ENCODE measurements at places on chromosomes 5 and 9.

GRCh38 chr9:2126331-2126803 lies 111.2 kb downstream of the SMARCA2 start:
- DNase-seq = no peak

GRCh38 chr9:3241290-3241689 lies 284.5 kb downstream of the RFX3 start:
- DNase-seq = peak; percentile 40

- DNase-seq = no peak
Measured at GRCh38 chr5:72733810-72734209, 82.7 kb upstream of the TNPO1 start.

- DNase-seq = peak; percentile 83
Measured at GRCh38 chr9:104960662-104961061, 32.7 kb upstream of the ABCA1 start.

- DNase-seq = peak; percentile 92
Measured at GRCh38 chr9:98775831-98776441, 20.4 kb downstream of the ANKS6 start.

DNA sequence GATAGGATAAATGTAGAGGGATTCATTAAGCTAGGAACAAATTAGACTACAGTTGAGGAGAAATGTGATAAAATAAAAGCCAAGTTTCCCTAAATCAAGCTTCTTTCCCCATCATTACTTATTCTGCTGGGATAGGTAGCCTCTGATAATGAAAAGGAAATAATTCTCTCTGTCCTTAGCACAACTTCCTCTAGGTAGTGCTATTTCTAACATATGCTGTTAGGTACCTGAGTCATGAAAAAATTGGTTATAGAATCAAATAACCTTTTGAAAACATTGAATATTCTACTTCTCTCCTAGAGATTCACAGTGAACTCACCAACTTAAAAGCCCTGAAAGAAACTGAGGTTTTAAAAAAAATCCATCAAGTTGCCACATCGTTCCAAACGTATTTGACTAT lies 1793.1 kb downstream of the EFNA5 start:
- DNase-seq = peak; percentile 45

DNA sequence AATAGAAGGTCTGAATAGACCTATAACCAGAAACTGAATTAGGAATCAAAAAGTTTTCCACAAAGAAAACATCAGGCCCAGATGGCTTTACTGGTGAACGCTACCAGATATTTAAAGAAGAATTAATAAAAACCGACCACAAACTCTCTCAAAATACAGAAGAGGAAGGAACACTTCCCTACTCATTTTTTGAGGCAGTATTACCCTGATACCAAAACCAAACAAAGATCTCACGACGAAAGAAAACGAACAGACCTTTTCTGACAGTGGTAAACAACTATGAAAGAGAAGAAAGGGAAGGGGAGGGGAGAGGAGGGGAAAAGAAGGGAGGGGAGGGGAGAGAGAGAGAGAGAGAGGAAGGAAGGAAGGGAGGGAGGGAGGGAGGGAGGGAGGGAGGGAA lies 13.5 kb downstream of the B4GALT1 start:
- no peak for DNase-seq

GRCh38 chr9:129988607-129989361 lies 54.2 kb downstream of the FNBP1 start:
- DNase-seq = no peak

- DNase-seq = no peak
Measured at GRCh38 chr9:108550106-108550505, 305.7 kb downstream of the ACTL7B start.

GRCh38 chr5:176660530-176660859 lies 13.2 kb downstream of the TSPAN17 start:
- no peak for DNase-seq

GRCh38 chr9:77085416-77085815 lies 66.0 kb downstream of the FOXB2 start:
- DNase-seq = no peak

- DNase-seq = peak; percentile 65
Measured at GRCh38 chr5:160105686-160106360, 13.4 kb downstream of the PWWP2A start.

- DNase-seq = no peak
Measured at GRCh38 chr5:1477341-1477740, 32.1 kb upstream of the SLC6A3 start.

GRCh38 chr5:157965989-157966388 lies 107.0 kb upstream of the CLINT1 start:
- no peak for DNase-seq

DNA sequence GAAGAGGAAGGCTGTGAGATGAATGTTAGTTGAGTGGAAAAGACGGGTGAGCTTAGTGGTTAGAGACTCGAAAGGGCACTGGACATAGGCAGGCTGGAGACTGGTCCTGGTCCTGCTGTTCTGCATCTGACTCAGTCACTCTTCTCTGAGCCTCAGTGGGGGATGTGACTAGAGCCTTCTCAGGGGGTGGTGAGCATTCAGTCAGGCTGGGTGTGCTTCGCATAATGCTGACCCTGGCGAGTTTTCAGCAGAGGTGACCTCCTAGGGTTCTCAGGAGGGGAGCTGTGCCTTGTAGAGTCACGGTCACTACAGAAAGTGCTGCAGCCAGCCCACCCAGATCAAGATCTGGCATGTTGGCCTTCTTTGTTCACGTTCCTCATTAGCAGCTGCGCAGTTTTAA lies 44.3 kb downstream of the PRRC2B start:
- DNase-seq = no peak

DNA sequence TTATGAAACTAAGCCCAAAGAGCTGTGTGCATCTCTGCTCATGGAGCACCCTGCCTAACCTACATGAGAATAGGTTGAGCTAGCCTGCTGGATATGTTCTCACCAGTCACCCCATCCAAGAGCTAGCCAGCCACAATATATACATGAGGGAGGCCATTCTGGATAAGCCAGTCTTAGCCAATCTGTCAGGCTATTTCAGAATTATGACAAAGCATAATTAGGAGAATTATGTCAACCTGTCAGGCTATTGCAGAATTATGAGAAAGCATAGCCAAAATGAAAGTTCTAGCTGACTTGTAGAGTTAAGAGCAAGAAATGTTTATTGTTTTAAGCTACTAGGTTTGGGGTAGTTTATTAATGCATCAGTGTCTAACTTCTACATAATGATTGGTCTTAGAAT lies 189.8 kb downstream of the WDR70 start:
- DNase-seq = no peak

DNA sequence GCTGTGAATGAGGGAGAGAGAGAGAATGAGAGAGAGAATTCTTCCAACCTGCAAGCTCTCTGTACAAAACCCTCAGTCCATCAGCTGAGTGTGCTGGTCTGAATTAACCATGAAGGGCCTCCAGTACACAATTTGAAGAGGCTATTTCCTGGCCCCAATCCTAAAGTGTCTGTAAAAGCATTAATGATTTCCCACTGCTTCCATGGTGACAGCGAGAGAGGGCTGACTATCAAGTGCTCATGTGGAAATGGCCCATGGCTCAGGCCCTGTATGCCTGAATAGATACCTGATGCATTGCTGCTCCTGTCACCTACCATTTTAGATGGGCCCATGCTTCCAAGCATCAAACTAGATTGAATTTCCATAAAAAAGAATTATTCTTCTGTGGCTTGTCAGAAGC lies 592.4 kb downstream of the KIF4B start:
- DNase-seq = no peak

DNA sequence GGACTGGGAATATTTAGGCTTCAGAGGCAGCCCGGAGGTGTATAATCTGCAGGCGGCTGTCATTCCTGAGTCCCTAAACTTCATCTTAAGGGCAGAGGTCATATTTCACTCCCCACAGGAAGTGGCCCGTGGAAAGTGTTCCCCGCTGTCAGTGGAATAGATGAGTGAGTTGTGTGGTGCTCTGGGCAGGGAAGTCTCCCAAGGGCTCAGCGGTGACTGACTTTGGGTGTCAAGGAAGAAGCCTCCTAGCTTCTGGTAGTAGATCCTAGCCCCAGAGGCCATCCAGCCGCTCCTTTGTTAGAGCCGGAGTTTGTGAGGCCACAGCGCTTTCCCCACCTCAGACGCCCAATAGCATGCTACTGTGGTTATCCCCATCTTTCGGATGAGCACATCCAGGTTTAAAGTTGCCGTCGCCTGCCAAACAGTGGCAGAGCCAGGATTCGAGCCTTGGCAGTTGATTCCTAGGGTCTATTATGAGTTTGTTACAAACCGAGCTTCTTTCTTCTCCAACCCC lies 38.9 kb upstream of the TIFAB start:
- DNase-seq = peak; percentile 37

- DNase-seq = no peak
Measured at GRCh38 chr9:132782037-132782436, 96.0 kb downstream of the AK8 start.

DNA sequence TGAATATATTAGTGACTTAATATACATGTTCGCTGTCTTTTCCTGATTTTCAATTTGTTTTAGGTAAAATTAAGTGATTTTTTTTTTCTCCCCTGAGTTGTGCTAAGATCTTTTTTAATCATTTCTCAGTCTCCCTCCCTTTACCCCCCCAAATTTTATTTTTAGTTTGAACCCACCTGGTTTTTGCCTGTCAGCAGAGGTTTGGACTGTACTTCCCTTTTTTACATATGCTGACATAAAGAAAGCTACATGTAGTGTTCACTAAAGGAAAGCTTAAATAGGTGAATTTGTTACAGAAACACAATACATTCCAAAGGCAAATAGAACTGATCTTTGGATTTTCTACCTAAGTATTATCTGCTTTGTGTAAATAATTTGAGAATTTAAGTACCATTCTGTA lies 82.2 kb downstream of the IPO11 start:
- no peak for DNase-seq

- DNase-seq = peak; percentile 89
Measured at GRCh38 chr5:11268891-11269290, 507.9 kb upstream of the DAP start.

DNA sequence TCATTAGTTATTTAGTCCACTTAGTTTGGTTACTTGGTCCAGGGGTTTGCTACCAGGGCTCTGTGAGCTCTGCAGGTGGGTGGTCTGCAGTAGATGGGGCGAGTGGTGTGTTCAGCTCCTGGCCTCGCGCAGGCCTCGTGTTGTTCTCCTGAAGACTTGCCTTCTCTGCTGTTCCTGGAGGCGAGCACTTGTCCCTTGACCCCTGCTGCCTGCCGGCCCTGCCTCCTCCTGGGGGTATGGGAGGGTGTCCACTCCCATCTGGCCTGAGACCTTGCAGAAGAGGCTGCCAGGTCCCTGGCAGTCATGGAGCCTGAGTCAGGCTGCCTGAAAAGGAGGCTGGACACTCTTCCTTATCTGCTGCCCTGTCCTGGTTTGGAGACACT lies 137.0 kb downstream of the CACNA1B start:
- DNase-seq = no peak

DNA sequence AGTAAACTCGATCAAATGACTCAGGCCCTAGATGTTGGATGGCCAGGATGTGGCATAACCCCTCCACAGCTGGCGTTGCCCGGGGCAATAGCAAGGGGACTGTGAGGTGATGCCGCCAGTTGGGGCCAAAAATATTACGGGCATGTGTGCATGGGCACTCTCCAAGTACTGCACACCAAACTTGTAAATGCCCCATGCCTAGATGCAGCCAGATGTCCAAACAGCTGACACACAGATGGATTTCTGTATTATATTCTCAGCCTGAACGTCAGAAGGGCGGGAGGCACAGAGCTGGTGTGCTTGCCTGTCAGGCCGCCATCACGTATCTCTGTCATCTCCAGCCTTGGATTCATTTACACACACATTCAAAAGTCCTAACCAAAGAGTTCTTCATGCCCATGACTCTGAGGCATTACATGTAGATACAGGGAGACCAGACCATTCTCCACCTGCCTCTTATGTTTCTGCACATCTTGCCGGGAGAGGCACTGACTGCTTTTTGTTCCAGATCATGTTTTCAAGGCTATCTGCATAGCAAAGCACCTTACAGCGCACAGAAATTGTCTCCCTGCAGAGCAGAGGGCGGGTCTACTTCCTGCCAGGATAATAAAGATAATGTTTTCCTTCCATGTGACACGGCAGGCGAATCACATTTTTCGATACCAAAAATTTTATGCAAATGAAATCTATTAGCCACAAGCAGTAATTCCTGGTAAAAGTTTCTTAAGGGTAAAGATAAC lies 200.9 kb upstream of the ADAMTS16 start:
- no peak for DNase-seq

GRCh38 chr5:141848744-141849414 lies 29.3 kb downstream of the PCDH1 start:
- no peak for DNase-seq

GRCh38 chr5:142186857-142187594 lies 78.4 kb downstream of the NDFIP1 start:
- DNase-seq = no peak

DNA sequence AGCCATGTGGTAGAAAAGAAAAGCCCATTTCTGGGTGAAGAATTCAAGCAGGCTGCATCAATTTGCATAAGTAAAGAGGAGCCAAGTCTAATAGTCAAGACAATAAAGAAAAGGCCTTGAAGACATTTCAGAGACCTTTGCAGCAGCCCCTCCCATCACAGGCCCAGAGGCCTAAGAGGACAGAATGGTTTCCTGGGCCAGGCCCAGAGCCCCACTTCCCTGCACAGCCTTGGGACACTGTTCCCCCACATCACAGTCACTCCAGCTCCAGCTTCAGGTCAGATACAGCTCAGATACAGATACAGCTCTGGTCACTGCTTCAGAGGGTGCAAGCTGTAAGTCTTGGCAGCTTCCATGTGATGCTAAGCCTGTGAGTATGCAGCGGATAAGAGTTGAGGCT lies 29.1 kb downstream of the PLGRKT start:
- no peak for DNase-seq

GRCh38 chr5:121702682-121703081 lies 149.0 kb upstream of the FTMT start:
- peak; percentile 27 for DNase-seq

- no peak for DNase-seq
Measured at GRCh38 chr5:18023275-18023674, 389.0 kb downstream of the TAF11L14 start.

- no peak for DNase-seq
Measured at GRCh38 chr5:173263566-173263965, 28.6 kb upstream of the NKX2-5 start.

GRCh38 chr5:138662599-138662998 lies 87.4 kb upstream of the HSPA9 start:
- no peak for DNase-seq

GRCh38 chr5:178675922-178676321 lies 49.1 kb upstream of the CLK4 start:
- DNase-seq = no peak

- no peak for DNase-seq
Measured at GRCh38 chr5:110092955-110093785, 403.4 kb downstream of the MAN2A1 start.

DNA sequence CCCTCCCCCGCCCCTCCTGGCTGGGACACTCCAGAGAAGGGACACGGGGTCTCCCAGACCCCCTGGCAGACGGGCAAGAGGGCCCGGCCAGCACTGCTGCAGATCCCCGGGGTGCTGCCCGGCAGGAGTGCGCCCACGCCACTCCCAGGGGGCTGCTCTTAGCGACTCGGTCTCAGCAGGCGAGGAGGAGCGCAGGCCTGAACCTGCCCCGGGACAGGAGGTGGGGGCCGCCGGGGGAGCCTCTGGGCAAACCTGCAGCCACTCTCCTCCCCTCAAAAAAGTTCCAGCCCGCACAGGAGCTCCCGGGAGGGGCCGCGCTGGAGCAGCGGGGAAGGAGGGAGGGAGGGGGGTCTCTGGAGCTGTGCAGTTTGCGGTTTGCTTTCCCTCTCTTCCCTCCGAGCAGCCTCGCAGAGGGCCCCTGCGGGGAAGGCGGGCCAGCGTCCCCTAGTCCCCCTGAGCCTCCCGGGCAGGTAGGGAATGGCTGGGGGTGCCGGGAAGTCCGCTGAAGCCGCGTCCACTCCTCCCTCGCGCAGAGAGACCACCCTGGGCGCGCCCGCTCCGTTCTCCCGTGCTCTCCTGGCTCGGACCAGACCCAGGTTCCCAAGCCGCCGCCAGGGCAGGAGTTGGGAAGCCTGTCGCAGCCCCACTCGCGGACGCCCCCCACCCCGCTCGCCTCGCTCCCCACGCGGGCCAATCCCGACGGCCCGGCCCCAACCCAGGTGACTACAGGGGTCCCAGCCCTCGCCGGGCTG lies 44.2 kb downstream of the NACC2 start:
- peak; percentile 51 for DNase-seq
